ENCODE measurements at places on chromosomes 11 and 22.

- no peak for DNase-seq
Measured at GRCh38 chr11:130070846-130071200, 1.1 kb downstream of the APLP2 start.

GRCh38 chr11:76298255-76298654 is 82.7 kb downstream of the THAP12 start:
- no peak for DNase-seq

- no peak for DNase-seq
Measured at GRCh38 chr11:2794046-2794967, 91.3 kb downstream of the CDKN1C start.

DNA sequence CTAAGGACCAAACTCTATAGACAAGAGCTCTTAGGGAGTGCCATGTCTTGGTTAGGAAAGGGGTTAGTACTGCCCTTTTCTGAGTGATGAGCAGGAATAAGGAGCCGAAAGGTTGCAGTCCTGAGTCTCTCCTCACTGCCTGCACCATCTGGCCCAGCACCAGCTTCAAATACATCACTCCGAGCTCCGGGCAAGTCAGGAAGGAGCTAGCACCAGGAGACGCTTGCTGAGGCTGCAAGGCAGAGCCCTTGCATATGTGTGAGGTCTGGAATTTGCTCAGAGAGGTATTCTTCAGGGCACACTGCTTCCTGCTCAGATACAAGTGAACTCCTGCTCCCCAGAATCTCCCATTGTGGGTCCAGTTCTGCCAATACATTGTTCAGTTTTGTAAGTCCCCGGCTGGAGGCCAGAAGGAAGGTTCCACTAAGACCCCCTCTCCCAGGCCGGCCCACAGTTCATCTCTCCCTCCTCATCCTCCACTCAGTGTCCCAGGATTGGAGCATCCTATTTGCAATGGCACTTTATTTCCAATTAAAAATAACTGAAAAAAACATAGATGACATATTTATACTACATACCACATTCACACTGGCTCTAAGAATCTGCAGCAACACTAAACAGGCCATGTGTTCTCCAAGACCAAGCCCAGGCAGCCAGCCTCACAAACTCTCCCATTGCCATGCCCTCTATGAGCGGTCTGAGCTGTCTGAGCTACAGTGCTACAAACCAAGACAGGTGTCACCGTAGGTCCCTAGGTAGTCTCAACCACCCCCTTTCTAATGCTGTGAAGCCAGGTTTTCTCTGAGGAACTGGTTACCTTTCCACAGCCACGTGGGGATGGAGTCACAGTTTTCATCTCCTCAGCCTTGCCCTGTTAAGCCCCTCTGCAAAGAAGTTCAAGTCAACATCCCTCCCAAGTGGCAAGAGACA is 55.1 kb upstream of the SPATA19 start:
- DNase-seq: no peak

DNA sequence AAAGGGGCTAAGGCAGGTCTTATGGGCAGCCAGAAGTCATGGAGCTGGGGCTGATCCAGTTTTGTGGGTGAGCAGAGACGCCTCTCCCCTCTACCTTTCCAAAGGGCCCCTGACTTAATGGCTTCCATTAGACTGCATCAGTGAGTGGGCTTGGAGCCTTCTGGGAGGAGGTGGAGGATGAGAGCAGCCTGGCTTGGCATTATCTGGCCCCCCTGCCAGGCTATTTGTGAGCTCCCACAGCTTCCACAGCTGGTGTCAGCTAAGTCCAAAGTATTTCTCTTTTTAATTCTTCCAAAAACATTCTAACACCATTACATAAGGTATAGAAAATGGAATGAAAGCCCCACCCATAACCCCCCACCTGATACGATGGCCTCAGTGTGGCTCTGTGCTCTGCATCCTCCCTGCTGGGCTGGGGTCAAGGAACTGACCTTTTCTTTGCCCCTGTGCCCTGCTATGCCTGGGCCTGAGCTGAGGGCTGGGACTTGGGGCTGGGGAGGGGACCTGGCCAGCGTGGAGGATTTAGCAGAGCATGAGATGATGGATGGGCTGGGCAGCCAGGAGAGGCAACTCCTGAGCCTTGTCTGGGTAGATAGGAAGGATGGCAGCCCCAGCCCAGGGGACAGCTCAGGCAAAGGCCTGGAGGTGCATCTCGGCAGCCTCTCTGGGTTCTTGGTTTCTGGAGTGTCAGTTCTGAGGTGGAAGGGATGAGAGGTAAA is 4.0 kb downstream of the AIFM3 start:
- DNase-seq: no peak

GRCh38 chr22:38441620-38442287 is 13.2 kb downstream of the KCNJ4 start:
- no peak for DNase-seq

- DNase-seq: no peak
Measured at GRCh38 chr22:50305923-50306566, 1.4 kb downstream of the PLXNB2 start.

GRCh38 chr11:72494109-72494429 is 59.7 kb upstream of the CLPB start:
- DNase-seq: no peak

GRCh38 chr22:45551310-45552016 is 48.8 kb downstream of the FBLN1 start:
- DNase-seq: no peak

DNA sequence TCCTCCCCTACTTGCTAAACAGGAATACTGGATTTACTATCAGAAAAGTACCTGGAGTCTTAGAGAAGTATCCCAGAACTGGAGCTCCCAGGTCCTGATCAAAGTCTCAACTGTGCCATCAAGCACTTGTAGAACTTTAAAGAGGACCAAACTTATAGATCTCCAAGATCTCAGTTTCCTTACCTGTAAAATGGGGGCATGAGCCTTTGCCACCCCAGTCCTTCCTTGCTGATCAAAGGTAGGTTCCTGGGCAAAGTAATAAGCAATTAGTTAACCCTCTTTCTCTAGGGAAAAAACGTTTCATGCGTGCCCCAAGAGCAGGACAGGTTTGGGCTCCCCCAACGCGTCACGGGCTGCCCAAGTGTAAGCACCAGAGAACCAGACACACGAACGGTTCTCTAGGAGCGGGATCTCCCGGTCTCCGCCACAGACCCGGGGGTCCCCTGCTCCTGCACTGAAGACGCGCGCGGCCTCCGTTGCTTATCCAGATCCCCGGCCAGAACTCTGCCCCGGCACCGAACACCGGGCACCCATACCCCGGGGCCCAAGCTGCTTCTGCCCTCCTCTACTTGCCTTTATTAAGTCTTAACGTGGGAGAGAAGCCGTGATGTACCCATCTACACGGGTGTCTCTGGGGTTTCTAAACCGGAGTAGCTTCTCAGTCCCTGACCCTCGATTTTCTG is 505 bp downstream of the ZNF214 start:
- DNase-seq: no peak

DNA sequence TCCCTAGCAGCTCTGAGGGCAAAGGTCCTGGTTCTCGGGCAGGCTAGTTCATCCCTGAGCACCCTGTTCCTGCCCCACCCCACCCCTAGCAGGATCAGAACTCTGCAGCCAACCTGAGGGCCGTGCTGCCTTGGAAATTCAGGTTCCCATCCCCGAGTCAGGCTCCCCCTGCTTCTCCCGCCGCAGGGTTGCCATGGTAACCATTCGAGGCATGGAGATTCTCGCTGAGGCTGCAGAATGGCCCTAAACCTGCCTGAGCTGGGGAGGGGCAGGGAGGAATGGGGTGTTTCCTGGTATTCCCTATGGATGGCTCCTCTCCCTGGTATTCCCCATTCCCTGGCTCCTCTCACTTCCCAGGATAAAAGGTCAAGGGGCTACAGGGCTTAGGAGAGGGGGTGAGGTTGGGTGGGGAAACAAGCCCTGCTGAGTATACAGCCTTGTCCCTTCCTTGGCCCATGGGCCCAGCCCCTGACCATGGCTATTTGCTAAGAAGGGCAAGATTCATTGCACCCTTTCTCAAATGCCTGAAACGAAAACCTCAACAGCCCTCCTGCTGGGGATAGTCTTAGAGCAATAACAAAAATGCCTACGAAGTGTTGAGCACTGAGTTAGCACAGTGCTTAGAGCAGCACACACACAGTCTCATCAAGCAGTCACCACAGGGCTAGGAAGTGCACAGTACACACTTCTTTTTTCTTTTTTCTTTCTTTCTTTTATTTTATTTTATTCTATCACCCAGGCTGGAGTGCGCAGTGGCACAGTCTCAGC is 58.7 kb downstream of the CHST1 start:
- no peak for DNase-seq

DNA sequence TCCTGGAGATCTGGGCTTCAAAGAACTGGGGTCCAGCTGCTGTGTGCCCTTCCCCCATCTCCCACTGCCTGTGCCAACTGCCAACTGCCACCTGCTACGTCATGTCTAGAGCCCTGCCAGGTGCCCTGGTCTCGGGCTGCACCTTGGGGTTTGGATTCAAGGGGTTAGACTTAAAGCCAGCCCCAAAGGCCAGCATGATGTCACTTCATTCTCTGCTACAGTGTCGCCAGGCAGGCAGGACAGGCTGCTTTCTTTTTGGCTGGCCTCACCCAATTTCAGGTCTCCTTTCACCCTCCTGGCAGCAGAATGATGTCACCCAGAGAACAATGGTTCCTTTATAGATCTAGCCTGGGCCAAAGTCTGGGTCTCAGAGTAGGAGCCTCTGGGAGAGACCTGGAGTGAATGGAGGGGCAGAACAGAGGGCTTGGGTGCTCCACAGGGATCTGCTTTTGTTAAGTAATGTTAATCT is 79.5 kb upstream of the CRYBB3 start:
- DNase-seq: no peak

DNA sequence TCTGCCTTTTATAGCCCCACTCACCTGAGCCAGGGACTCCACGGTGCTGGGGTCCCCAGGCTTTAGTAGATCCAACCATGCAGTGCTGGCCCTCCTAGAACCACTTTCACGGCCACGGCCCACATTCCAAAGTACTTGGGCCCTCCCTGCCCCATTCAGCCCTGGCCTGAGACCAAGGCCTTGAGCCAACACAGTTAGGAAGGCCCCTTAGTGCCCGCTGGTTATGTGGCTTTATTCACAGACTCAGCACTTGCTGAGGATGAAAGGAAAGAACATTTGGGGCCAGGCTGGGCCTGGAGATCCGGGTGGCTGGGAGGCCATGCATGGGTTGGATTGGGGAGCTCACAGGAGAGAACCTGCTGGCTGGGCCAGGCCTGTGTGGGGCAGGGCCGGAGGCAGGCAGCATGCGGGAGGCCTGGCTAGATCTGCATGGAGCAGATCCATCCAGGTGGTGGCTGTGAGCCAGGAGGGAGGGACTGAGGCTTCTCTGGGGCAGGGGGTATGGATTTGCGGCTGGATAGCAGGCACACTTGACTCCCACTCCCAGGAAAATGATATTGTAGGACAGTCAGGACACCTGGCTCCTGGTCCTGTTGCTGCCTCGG is 12.6 kb downstream of the CHRM1 start:
- DNase-seq: no peak

DNA sequence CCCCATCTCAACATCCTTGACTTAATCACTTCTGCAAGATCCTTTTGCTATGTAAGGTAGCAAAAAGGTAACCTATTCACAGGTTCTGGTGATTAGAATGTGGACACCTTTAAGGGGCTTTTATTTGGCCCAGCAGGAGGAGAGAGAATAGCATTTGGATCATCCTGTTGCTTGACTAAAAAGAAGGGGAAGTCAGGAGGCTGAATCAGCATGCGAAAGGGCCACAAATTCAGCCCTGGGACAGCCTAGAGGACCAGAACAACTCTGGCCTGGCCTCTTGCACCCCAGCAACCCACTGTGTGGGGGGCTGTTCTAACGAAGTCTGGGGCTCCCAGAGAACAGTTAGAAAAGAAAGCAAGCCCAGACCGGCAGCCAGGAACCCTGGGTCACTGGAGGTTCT is 3.2 kb upstream of the HMOX1 start:
- no peak for DNase-seq

DNA sequence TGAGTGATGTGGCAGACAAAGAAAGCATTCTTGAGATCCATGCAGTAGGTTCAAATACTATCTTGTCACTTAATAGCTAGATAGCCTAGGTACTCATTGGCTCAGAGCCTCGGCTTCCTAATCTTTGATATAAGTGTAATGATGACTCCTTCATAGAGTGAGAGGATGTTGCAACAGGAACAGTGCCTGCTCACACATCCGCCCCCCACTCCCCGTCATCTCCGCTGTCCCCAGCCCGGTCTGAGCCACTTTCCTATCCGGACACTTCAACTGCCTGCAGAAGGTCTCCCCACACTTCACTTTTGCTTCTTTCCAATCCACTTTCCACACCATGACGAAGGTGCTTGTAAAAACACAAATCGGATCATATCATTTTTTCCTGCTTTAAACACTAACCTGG is 128.8 kb downstream of the NTM start:
- DNase-seq: no peak

- no peak for DNase-seq
Measured at GRCh38 chr11:46674463-46675287, 25.7 kb downstream of the ARHGAP1 start.

- DNase-seq: no peak
Measured at GRCh38 chr11:46832511-46833214, 13.4 kb downstream of the CKAP5 start.

DNA sequence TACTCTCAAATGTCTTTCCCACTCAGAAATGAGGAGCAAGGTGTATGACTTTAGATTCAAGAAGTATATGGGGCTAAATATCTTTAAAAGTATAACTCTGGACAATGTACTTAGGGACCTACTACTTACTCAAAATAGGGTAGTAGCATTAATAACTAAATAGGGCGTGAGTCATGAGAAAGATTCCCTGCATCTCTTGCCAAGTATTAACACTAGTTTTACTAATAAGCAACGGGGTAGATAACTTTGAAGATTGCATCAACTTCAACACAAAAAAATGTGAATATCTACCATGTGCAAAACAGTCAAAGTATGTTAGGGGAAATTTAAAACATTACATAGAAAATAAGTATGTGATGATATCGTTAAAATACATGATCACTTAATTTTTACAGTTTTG is 99.6 kb downstream of the PGR start:
- no peak for DNase-seq

GRCh38 chr11:85682330-85683305 is 3.4 kb downstream of the CCDC89 start:
- no peak for DNase-seq

DNA sequence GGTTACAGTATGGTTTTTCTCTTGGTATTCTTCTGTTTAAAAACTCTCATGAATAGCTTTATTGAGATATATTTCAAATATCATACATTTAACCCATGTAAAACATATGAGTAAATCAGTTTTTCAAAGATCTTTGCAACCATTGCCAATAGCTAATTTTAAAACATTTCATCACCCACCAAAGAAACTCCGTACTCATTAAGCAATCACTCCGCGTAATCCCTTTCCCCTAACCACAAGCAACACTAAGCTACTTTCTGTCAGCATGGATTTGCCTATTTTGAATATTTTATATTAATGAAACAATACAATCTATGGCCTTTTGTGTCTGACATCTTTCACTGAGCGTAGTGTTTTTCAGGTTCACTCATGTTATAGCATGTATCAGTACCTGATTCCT is 697.9 kb upstream of the ANO5 start:
- DNase-seq: no peak

- DNase-seq: no peak
Measured at GRCh38 chr22:17672417-17672991, 33.9 kb downstream of the BCL2L13 start.

GRCh38 chr11:130937051-130937450 is 20.8 kb upstream of the SNX19 start:
- no peak for DNase-seq
